ENCODE measurements at places on chromosomes 16 and 17.

- no peak for DNase-seq
Observed at GRCh38 chr17:21210411-21211076, 3.4 kb downstream of the TMEM11 start.

- no peak for DNase-seq
Observed at GRCh38 chr16:17696616-17697015, 225.9 kb upstream of the XYLT1 start.

DNA sequence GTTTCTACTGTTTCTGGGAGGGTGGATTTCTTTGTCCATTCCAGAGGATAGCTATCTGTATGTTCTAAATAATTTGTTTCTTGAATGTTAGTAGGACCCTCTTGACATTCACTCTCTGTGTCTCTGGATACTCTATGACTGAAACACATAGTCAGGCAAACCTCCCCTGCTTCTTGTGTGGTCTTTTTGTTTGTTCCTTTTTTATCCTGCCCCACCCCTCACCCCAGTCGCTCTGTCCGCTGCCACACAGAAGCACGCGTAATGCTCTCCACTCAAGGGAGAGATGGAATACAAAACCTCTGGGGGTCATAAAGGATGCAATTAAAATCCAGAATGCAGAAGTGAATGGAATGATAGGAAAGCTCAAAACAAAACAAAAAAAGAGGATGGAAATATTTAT, 253.1 kb downstream of the RBFOX1 start:
- no peak for DNase-seq

DNA sequence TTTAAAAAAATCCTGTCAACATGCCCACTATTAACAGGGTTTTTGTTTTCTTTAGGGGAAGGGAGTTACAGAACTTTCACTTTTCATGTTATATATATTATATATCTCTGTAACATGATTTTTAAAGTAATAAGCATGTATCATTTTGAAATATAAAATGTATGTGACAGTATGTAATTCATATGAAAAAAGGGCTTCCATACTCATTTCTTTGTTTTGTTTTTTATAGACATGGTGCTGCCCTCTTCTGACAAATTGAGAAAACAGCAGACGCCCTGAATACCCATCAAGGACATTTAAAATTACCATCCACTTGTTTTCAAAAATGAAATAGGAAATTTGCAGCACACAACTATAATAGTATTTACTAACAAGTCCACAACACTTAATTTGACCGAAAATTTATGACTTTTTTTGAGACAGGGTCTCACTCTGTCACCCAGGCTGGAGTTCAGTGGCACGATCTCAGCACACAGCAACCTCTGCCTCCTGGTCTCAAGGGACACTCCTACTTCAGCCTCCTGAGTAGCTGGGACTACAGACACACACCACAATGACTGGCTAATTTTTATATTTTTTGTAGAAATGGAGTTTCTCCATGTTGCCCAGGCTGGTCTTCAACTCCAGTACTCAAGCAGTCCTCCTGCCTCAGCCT, 30.4 kb downstream of the CFDP1 start:
- DNase-seq, result peak; percentile 16

DNA sequence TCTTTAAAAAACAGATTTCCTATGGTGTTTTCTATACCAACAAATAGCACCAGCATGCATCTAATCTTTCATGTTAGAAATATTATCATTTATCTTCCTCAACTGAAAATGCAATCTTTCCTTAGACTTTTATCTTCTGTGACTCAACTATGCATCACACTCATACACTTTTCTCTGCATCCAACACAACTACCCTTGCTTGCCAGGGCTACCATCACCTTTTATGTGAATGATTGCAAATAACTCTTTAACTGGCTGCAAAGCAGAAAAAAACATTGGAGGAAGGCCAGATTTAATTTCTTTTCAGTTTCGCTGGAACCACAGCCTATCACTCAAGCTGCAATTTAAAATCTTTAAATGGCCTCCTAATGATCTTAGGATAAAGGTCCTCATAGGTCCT, 212.9 kb downstream of the CDH8 start:
- DNase-seq, result no peak

DNA sequence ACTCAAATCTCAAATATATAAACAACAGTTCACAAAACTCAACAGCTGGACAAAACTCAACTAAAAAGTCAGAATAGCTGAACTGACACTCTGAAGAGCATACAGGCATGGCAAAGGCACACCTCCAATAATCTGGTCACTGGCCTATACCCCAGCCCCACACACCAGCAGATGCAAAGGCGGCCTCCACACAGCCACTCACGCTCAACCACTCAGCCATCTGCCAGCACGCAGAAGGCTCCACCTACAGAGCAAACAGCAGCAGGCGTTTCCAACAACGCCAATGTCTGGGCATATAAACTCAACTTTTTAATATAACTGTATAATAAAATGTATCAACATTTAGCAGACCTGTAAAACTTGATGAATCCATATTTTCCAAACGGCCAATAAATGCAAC, 17.2 kb downstream of the USP7 start:
- no peak for DNase-seq

DNA sequence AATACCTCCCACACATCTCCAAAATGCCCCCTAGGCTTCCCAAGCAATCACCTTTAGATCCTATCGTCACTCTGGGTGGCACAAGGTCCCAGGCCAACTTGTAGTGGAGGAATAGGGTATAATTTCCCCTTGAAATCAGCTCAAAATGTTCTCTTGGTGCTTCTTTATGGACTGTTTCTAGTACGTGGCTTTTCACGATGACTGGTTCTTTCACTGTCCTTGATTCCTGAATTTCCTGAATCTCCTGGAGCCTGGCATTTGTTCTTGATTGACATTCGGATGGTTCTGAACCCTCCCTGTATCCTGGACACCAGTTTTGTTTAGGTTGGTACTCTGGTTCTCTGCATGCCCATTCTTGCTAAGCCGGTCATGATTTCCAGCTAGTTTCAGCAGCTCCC, 6.9 kb upstream of the VPS53 start:
- no peak for DNase-seq

DNA sequence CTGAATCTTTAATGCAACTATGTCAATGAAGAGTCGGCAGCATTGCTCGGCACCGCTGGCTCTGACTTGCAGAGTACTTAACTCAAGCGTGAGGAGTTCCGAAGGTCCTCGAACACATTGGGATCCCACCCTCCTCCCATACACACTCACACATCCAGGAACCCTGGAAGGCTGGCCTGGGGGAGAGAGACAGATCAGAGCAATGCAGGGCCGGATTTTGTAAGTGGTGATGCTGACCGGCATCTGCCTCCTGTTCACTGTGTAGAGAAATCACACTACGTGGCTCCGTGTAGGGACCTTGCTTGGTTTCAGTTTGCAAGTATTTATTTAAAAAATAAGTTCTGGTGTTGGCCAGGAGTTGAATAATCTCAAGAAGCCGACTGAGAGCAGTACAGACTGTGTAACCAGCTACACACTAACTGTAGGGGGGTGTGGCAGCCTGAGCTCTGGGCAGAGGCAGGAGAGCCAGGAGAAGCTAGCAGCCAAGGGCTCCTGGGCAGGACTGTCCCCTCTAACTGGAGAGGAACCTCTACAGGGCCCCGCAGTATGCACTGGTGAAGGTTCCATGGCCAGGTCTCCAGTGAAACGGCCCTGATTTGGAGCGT, 190.2 kb upstream of the TNRC6C start:
- no peak for DNase-seq

- peak; percentile 53 for DNase-seq
Observed at GRCh38 chr17:39001703-39002637, 34.8 kb upstream of the FBXO47 start.

GRCh38 chr16:529012-529575, 1.6 kb downstream of the CAPN15 start:
- DNase-seq, result no peak

DNA sequence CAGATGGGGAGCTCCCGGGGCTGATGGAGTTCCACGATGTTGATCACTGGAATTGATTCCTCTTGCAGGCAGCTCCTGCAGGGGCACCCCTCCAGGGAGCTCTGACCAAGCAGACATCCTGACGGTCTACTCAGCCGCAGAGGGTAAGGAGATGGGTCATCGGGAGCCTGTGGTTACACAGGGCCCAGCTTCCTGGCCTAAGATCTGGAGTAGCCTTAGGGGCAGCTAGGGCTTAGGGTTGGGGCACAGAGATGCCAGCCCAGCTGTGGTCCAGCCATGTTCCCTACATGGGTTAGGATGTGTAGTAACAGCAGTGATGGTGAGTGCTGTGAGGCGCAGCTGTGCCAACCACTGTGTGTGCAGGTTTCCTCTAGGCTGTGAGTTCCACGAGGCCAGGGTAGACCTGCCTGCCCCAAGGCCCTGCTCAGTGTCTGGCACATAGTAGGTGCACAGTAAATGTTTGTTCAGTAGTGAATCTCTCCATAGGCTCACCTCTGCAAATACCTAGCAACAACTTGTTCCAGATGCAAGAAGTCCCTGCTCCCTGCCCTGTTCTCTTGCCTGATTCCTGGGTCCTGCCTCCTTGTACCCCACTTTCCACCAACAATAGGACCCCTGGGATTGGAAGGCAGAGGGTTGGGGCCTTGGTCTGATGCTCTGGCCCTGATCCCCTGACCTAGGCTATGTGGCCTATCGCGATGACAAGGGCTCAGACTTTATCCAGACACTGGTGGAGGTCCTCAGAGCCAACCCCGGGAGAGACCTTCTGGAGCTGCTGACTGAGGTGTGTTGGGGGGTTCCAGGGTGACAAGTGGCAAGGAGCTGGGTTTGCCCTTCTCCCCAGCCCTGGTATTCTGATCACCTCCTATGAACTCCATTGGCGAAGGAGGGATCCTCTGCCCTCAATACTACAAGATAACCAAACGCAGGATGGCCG, 13.7 kb downstream of the ZNF213 start:
- DNase-seq, result no peak

- no peak for DNase-seq
Observed at GRCh38 chr16:77290451-77291115, 91.4 kb downstream of the SYCE1L start.

DNA sequence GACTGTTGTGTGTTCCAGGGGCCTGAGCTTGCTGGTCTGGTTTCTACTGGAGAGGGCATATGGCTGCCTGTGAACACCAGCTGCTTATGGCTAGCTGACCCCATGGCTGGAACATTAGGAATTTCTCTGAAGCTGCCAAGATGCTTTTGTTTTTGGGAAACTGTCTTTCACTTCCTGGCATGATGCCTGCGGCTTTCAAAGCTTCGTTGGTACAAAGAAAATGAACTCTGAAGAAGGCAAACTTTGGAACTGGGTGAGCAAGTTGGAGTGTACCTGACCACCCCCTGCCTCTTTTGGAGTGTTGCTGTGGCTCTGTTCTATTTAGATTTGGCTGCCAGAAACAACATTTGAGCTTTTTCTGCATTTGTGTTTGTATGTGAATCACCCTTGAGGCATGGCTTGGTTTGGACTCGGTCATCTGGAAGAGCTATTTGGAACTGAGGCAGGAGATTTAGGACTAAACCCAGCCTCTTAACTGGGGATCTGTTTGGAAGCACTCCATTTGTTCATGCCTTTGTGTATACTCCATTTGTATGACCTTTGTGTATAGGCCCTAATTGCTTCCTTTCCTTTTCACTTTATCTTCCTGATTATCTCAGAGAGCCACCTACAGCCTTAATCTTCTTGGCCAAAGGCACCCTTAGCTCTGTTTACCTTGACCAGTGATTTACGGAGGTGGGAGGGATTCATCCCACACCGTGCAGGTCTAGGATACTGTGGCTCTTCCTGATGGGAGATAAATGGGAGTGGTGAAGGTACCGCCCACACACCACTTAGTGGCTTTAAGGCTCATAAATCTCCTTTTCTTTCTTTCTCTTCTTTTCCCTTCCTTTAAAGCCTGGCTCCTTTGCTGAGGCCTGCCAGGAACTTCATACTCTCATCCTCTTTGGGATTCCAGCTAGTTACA, 7.3 kb upstream of the CPHXL start:
- DNase-seq, result no peak

DNA sequence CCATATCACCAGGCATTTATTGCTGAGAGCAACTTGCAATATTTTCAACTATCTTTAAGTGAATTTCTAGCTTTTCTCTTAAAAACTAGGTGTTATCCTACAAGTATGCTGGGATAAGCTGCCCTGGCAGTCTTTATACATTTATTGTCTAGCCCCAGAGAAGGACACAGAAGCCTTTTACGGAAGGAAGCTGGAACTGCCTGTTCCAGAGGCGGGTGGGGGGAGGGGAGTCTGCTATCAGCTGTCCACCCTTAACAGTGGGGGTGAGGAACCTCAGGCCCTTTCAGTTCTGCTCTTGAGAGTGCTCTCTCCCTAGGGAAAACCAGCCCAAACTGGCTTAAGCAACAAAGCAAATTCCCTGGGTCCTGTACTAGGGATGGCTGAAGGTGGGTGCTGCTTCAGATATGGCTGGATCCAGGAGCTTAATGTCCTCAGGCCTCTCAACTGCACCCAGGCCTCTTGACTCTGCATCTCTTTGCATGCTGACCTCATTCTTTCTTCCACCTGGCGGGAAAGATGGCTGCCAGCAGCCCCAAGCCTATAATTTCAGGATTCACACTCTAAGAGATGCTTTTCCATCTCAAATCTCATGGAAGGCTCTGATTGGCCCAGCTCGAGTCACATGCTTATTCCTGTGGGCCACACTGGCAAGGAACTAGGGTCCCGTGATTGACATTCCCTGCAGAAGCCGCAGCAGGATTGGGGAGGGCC, 16.6 kb downstream of the NAGPA start:
- DNase-seq, result no peak

- no peak for DNase-seq
Observed at GRCh38 chr17:30838202-30838807, 6.5 kb downstream of the ATAD5 start.

GRCh38 chr17:36599546-36600250, 1.7 kb upstream of the MRM1 start:
- no peak for DNase-seq

- no peak for DNase-seq
Observed at GRCh38 chr17:78826836-78827509, 13.6 kb downstream of the USP36 start.

DNA sequence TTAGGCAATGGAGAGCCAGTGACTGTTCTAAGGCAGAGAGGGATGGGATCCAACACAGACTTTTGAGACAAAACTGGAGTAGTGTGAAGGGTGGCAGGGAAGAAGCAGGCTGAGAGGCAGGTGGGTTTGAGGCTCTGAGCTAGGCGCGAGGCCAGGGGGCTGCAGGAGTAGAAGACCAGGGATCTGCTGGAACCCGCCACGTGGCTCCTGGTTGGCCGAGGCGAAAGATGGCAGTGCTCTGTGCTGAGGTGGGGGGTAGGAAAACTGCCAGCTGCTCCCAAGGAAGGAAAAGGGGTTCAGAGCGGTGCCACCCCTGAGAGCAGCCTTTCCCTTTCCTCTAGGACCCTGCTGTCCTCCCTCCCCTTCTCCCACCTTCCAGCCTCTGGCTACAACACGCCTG, 5.6 kb downstream of the CD300LG start:
- no peak for DNase-seq

GRCh38 chr17:75138519-75138918, 7.0 kb upstream of the NT5C start:
- DNase-seq, result no peak

Data from LoVo (cell line).